A172 (cell line): ENCODE measurements at places on chromosomes 6 and 20. TPM values are rescaled to one million over a fixed set of nuclear protein-coding genes. Genes with fewer than 3 reads are reported as not detected.

- no peak for DNase-seq
Measured at GRCh38 chr6:27771235-27771634, 141.0 kb downstream of the OR2B2 start.

- no peak for DNase-seq
Measured at GRCh38 chr6:161442420-161442819, 168.6 kb upstream of the AGPAT4 start.

DNA sequence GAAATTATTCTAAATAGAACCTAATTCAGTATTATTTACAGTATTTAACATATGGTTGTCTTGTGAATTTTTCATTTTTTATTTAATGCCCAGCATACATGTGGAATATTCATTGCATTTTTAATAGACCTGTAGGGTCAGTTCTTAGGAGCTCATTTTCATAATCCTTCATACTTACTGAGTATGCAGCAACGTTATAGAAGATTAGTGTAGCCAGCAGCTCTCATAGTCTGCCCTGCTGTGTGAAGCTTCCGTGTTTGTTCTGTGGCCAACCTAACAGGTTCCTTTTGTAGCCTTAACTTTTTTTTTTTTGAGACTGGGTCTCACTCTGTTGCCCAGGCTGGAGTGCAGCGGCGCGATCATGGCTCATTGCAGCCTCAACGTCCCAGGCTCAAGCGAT is 261.4 kb downstream of the ARID1B start:
- no peak for DNase-seq

- DNase-seq, result no peak
Measured at GRCh38 chr6:36714511-36714910, 16.9 kb downstream of the RAB44 start.

DNA sequence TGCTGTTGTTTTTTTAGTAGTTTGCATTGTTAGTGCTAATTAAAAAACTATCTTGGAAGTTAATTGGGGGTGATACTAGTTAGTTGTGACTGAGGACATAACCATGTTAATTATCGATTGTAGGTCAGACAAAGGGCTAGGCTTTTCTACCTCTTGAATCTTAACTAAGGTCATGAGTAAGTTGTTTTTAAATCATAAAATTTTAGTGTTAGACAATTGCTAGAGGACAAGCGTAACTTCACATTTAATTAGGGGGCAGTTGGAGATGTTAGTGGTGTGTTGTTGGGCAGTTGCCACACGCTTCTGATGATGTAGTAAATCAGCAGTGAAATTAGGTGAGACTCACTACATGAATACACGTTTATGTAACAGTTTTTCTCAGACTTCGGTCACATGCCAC is 619.1 kb upstream of the FLRT3 start:
- no peak for DNase-seq

- no peak for DNase-seq
Measured at GRCh38 chr20:9689041-9689440, 149.8 kb downstream of the PAK5 start.

- no peak for DNase-seq
Measured at GRCh38 chr20:47694021-47694818, 91.1 kb downstream of the SULF2 start.

GRCh38 chr6:34143196-34143883 is 2.5 kb downstream of the GRM4 start:
- no peak for DNase-seq

Gene HRH3
- total RNA-seq, result not detected in 2 replicates

Gene REM1
- not detected in 2 replicates for total RNA-seq
